ENCODE measurements at places on chromosomes 12 and 14.
A peak's percentile ranks its signal among the peaks of the same experiment; 100 is the strongest.

- DNase-seq = no peak
Measured at GRCh38 chr14:93974299-93974698, 2.1 kb downstream of the ASB2 start.

DNA sequence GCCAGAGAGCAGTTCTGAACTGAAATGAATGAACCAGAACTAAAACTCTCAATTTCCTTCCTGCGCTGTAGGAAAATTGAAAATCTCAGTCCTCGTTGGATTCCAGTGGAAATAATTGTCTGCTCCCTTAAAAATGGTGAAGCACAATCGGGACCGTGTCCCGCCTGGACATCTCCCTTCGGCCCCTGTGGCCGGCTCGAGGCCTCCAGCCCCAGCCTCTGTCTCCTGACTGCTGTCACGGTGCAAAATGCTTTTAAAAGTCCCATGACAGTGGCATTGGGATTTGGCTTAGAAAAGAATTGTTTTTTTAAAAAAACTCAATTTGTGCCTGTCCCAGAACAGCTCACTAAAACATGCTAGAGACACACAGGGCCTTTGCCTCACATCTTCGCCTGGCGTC, 142.5 kb downstream of the ZNF664 start:
- DNase-seq = no peak

DNA sequence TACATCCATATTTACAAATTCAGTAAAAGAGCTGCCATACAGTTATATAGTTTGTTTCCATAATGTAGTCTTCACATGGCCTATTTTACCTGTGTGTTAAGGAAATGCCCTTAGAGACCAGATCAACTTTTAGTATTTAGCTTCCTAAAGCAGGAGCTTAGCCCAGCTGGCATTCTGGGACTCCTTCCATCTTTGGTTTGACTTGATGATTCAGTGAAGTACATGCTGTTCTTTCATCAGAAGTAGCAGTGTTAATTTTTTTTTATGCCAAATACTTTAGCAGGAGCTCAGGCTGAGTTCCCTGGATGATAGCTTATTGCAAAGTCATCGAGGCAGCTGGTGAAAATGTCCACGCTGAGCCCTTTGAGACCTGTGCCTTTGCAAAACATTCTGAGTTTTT, 101.0 kb downstream of the FOXG1 start:
- peak; percentile 30 for DNase-seq

GRCh38 chr14:68261092-68261842, 441.7 kb downstream of the RAD51B start:
- no peak for DNase-seq

GRCh38 chr12:52179396-52179973, 12.3 kb downstream of the KRT80 start:
- DNase-seq = no peak

- no peak for DNase-seq
Measured at GRCh38 chr14:100663761-100664052, 63.0 kb upstream of the DLK1 start.

- no peak for DNase-seq
Measured at GRCh38 chr12:44876544-44877410, 662 bp upstream of the NELL2 start.

DNA sequence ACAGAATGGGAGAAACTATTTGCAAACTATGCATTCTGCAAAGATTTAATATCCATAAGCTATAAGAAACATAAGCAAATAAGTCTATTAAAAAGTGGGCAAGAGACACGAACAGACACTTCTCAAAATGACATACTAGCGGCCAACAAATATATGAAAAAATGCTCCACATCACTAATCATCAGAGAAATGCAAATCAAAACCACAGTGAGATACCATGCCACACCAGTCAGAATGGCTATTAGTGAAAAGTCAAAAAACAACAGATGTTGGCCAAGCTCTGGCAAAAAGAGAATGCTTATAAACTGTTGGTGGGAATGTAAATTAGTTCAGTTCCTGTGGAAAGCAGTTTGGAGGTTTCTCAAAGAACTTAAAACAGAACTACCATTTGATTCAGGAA, 121.3 kb downstream of the KCNMB4 start:
- no peak for DNase-seq

DNA sequence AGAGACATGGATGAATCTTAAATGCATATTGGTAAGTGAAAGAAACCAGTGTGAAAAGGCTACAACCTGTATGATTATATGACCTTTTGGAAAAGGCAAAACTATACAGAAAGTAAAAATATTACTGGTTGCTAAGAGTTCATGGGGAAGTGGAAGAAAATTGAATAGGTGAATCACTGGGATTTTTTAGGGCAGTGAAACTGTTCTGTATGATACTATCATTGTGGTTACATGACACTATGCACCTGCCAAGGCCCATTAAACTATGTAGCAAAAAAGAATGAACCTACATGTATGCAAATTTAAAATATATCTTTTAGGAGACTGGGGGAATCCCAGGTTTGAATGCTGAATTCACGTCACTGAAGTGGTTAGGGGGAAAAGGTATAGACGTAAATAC, 12.6 kb upstream of the OR8S1 start:
- no peak for DNase-seq

DNA sequence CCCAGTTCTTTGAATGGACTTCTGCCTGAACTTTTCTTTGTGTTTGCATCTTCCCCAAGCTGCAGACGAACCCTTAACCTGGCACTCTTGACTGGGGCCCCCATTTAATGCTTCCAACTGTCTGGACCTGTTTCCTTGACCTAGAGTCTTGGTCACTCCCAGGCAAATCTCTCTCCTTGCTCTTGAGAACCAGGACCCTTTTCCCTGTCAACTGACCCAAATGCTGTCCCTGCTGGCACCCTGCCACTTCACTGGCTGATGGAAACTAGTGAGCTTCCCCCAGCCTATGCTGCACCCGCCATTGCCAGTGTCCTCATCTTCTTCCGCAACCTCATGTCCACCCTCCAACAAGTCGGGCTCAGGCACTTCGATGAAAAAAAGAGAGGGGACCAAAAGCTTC, 79.5 kb downstream of the PRIMA1 start:
- no peak for DNase-seq

DNA sequence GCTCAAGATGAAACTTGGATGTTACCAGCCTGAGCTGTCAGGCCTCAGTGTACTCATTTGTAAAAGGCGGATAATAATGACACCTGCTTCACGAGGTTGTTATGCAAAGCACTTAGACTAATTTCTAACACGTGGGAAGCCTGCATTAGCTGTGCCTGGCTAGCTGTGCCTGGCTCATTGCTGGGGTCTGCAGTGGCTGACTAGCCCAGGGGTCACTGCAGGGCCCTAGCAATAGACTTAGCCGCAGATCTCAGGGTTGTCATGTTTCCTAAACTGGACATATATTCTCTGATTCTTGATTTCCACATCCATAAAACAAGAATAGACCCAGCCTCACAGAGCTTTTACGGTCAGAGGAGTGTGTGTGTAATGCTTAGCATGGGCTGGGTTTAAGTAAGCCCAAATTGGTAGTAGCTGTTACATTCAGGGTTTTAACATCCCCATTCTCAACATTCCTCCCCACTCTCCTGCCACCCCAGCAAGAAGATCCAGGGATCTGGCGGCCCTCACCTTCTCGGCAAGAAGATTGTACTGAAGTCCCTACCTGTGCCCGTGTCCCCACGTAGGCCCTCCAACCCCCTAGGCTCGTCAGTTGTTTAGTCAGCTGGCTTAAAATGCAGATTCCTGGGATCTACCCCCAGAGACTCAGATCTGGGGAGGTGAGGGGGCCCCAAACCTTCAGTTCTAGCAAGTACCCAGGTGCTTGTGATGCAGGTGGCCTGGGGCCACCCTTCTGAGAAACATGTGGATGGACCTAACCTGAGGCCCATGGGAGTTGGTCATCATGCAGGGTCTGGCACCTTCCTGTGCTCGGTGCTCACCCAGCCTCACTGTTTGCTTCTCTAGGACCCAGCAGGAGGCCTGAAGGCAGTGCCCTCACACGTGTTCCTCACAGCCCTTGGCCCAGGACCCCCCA, 8.6 kb downstream of the NR4A1 start:
- DNase-seq = no peak

DNA sequence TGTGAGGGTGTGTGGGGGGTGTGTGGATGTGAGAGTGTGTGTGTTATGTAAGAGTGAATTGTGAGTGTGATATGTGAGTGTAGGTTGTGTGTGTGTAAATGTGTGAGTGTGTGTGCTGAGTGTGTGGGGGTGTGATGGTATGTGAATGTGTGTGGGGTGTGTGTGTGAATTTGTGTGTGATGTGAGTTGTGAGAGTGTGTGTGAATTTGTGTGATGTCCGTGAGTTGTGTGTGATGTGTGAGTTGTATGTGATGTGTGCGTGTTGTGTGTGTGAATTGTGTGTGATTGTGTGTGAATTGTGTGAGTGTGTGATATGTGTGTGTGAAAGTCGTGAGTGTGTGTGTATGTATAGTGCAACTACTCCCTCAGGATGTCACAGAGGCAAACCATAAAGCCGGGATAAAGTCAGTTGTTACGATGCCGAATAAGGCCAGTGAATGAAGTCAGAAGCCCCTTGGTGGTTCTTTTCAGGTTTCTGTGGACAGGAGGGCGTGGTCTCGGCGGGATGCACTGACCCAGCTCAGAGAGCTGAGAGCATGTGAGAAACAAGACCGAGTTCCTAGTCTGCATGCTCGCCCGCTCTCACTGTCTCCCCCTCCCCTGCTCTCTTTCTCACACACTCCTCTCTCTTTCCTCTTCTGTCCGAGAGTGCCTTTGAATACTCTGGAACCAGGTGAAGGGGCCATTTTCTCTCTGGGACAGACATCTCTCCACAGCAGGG, 71.8 kb upstream of the MAX start:
- DNase-seq = no peak

GRCh38 chr14:86626530-86626929, 1096.6 kb downstream of the FLRT2 start:
- no peak for DNase-seq

DNA sequence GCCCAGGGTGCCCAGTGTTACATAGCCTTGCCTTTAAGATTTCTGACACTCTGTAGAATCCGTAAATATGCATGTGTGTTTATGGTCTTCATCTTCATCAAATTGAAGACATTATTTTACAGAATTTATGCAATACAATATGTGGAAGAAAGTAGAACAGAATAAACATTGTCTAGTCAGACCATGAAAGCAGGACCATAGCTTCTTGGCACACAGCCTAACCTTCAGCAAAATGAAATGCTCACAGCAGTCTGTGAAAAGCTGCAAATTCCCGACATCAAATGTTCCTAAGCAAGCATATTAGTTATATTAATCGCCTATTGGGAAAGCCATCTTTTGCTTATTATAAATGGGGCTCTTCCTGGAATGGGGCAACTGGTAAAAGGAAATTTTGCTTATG, 111.3 kb upstream of the GARIN2 start:
- DNase-seq = peak; percentile 71

- DNase-seq = no peak
Measured at GRCh38 chr14:97178781-97179180, 381.6 kb downstream of the VRK1 start.

- DNase-seq = peak; percentile 22
Measured at GRCh38 chr14:50801706-50802105, 29.3 kb downstream of the NIN start.

DNA sequence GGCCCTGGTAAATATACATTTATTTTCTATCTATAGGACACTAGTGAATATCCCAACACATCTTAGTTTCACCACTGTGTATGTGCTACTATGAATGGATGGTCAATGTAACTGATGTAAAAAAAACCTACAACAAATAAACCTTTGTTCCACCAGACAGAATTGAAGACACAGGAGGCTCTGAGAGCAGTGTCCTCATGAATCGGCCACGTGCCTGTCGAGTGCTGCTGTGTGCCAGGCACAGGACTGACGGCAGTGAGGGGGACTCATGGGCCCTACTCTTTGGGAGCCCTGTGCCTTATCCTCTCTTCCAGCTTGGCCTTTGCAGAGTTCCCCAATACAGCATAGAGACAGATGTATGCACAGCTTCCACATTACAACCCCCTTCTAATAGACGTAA, 18.2 kb downstream of the CINP start:
- DNase-seq = peak; percentile 97

- no peak for DNase-seq
Measured at GRCh38 chr12:77578466-77579220, 252.1 kb upstream of the NAV3 start.

GRCh38 chr14:74402401-74403251, 23.4 kb downstream of the SYNDIG1L start:
- no peak for DNase-seq

DNA sequence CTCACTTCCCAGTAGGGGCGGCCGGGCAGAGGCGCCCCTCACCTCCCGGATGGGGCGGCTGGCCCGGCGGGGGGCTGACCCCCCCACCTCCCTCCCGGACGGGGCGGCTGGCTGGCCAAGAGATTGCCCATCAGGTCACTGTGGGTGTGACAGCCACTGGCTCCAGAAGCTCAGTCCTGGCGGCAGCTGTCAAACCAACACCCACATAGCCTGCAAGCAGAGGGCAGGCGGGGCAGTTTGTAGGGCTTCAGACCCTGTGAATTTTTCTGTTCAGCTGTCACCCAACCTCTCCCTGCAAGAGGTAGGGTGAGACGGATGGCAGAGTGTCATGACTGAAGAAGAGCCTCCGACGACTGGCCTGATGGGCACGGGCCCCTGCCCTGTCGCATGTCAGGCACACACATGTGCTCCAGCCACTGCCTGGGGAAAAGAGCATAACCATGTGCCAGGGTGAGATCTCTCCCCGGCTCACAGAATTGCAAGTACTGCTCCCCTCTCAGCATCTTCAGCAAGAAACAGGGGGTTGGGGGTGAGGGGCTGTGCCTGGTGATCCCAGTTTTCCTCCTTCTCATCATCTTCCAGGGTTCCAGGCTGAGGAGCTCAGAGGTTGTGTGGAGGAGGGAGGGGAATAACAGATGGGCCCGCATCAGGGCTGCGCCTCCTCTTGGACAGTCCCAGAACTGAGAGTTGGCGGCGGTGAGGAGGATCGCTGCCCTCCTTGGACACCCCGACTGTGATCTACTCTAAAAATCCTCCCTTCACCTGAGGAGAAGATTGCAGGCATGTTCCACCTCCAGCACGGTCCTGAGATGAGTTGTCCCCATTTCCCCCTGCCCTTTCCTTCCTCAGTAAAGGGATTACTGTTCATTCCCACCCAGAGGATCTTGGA, 11.2 kb upstream of the PRPH start:
- DNase-seq = no peak

DNA sequence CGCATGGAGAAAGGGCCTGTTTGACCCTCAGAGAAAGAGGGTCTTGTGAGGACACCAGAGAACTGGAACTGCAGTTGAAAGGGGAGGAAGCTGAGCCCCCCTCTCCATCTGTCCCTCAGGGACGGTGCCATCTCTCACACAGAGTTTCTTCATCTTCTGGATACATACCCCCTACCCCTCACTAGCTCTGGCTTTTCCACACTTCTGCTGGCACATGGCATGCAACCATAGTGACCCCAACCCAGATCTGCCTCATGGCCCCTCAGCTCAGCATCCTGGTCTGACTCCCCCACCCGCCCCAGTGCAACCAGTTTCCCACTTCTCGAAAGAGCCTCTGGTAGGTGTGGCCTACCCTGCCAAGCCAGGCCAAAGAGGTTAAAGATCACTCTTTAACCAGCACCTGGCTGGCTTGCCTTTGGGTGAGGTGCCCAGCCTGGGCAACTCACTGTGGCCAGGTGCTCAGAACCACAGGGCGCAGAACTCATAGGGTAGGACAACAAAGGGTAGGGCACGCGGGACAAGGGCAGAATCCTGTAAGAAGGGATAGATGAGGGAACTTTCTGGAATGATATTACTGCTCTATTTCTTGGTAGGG, 25.8 kb downstream of the GALNT16 start:
- no peak for DNase-seq

- DNase-seq = no peak
Measured at GRCh38 chr12:31214626-31215517, 111.1 kb downstream of the SINHCAF start.

GRCh38 chr12:2161473-2161872, 108.7 kb downstream of the CACNA1C start:
- peak; percentile 56 for DNase-seq

- DNase-seq = peak; percentile 77
Measured at GRCh38 chr12:63802012-63802608, 22.4 kb downstream of the RXYLT1 start.
